ENCODE measurements at places on chromosomes 1 and 21.
A peak's percentile ranks its signal among the peaks of the same experiment; 100 is the strongest.

- no peak for DNase-seq
Observed at GRCh38 chr1:184156521-184157393, 105.2 kb downstream of the TSEN15 start.

- DNase-seq: no peak
Observed at GRCh38 chr1:220339581-220339980, 67.3 kb upstream of the RAB3GAP2 start.

DNA sequence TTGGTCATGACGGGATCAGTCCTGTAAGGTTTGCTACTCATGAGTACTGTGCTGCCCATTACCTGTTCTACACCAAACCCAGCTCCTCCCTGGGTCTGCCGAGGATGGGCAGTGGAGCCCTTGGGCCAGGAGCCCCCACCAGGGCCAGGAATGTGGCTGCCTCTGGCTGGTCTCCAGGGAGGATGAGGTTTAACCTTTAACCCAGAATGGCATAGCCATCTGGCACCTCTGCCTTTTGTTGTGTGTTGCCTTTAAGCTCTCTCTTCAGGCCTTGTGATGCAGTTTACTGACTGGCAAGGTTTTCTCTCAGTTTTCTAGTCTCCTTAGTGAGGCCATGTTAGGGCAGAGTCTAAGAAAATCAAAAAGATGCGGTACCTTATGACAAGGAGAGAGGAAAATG, 38.6 kb downstream of the SIPA1L2 start:
- DNase-seq: no peak

GRCh38 chr1:151199873-151200581, 1.7 kb downstream of the PIP5K1A start:
- no peak for DNase-seq

DNA sequence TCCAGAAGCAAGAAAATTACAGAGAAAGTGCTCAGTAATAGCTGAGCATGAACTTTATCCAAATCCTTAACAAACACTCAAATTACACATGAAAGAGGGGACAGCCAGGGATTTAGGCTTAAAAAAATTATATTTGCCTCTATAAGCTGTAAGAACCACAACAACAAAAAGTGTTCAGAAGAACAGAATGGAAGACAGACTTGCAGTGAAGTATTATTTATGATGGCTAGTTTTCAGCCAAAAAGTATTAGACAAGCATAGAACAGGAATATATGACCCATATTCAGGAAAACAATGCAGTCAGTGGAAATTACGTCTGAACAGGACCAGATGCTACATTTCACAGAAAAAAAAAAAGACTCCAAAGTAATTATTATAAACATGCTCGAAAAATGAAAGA, 1246.3 kb downstream of the NCAM2 start:
- no peak for DNase-seq

GRCh38 chr1:175265091-175265490, 72.5 kb upstream of the KIAA0040 start:
- no peak for DNase-seq

- DNase-seq: no peak
Observed at GRCh38 chr1:99869304-99869703, 19.1 kb downstream of the AGL start.

DNA sequence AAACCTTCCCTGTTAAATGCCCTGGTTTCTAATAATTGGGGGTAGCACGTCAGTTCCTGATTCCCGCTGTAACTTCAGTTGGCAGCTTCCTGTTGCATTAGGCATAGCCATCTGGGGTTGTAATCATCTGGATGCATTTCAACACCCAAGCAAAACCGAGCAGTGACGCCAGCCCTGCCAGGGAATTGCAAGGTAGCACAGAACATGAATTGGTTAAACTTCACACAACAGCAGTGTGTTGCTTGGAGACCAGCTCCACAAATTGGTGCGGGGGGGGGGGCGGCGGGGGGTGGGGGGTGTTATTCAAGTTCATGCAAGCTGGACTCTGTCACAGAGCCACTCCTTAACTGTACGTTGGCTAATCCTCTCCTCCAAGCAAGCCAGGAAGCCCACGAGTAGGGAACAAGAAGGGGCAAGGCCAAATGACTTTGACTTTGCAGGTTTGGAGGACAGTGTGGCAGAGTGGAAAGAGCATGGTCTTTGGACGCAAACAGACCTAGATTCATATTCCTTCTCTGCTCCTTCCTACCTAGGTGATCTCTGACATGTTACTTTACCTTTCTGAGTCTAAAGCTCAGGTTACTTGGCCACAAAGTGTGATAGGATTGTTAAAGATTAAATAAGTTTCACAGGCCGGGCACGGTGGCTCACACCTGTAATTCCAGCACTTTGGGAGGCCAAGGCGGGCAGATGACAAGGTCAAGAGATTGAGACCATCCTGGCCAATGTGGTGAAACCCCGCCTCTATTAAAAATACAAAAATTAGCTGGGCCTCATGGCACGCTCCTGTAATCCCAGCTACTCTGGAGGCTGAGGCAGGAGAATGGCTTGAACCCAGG, 4.7 kb downstream of the LAX1 start:
- DNase-seq: peak; percentile 29

GRCh38 chr1:16167331-16168143, 11.7 kb upstream of the EPHA2 start:
- no peak for DNase-seq

DNA sequence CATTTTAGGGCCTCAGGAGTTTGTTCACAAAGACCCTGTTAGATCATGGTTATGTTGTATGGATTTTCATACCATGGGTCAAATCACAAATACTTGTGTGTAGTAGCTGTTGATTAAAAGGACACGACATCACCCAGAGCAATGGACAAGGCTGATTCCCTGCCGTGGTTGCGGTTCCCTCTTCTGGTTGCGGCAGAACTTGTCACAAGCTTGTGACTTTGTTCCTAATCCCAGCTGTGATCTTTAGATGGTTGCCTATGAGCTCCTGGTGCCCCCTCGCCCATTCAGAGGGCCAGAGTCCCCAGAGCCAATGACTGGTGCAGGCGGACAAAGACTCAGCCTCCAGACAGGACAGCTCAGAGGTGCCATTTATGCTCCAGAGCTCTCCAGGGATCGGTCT, 11.8 kb upstream of the SDHB start:
- DNase-seq: no peak

DNA sequence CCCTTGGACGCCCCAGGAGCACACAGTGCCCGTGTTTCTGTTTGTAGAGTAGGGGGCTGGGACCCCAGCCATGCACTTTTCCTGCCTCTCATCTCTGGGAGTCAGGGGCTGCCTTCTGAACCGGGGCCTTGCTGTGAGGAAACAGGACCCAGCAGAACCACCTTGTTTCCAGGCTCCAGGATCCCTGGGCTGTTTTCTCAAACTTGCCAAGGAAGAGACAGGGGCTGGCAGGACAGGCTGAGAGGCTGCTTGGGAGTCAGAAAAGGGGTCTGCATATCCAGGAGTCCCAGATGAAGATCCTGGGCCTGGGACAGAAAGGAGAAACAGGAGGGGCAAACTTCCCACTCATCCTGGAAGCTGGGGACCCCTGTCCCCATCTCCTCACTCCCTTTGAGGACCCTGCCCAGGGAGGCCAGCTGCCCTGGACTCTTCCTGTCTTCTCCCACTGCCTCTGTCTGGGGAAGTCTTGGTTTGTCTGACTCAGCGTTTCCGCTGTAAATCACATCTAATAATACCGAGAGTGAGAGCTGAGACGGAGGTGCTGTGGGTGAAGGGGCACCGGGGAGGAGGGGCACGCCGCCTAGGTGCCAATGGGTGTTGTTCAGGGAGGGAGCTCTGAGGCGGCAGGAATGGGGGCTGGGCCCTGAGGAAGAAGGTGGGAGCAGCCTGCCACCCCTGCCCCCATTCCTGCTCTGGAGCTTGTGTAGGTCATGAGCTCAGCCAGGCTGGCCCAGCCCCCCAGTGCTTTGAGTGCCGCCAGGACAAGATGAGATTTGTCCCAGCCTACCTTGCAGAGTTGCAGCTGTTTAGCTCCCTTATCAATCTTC, 16.7 kb downstream of the POU3F1 start:
- DNase-seq: no peak

DNA sequence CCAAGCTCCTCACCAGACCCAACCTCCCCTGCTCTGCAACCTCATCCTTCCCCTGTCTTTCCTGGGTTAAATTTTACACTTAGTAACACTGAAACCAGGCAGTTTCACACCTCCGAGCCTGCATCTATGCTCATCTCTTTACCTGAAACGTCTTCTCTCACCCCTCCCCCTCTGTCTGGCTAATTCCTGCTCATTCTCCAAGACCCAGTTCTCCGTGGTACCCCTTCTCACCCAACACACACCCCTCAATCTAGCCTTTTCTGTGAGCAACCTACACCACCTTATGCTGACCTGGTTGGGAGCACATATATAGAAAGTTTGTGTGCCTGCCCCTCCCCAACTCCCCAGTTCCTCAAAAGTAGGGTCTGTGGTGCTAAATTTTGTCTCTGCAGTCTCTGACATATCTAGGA, 3.7 kb upstream of the KIAA1614 start:
- no peak for DNase-seq

DNA sequence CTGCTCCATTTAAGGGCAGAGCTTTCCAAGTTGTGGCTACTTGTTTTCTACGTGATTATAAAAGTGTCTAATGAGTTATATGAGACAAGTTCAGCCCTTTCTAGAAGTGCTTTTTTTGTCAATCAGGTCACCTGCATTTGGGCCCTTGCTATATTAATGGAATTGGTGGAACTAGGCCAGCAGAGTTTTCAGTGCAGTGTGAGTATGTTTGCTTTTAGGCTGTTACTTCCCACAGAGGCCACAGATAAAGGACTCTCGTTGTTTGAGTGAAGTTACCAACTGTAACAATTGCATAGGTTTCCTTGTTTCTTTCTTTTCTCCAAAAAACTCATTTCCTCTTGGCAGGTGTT, 10.9 kb downstream of the SMAP2 start:
- DNase-seq: no peak

- no peak for DNase-seq
Observed at GRCh38 chr1:17140279-17140678, 21.0 kb upstream of the PADI2 start.

DNA sequence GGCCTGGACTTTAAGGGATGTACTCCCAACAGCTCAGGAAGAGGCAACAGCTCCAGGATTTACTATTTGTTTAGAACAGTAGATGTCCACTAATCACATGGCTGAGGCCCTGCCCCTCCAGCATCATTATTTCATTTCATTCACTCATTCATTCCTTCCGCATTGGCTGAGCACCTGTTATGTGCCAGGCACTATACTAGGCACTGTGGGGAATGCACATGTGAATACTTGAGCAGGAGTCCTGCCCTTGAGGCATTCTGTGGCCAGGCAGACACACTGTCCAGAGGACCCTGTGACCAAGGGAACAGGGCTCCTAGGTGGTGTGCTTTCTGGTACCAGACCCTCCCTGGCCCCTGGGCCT, 24.3 kb downstream of the KIAA1614 start:
- DNase-seq: no peak

GRCh38 chr1:225257081-225257480, 170.8 kb downstream of the LBR start:
- DNase-seq: no peak

DNA sequence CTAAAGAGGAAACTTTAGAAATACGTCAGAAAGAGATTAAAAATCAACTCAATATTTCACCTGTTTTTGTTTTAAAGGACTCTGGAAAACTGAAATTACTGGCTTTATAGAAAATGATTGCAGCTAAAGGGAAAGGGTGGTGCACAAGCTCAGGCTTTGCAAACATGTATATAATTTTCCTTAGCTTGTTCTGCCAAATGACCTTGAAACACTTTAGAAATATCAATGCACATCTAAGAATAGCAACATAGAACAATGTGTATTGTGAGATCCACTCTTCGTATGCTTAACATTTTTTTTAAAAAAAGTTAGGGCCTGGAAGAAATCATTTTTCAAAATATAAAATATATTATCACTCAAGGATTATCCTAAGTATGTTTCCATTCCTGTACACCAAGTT, 143.9 kb downstream of the NTPCR start:
- no peak for DNase-seq

- DNase-seq: no peak
Observed at GRCh38 chr1:195915826-195916225, 692.4 kb downstream of the KCNT2 start.

DNA sequence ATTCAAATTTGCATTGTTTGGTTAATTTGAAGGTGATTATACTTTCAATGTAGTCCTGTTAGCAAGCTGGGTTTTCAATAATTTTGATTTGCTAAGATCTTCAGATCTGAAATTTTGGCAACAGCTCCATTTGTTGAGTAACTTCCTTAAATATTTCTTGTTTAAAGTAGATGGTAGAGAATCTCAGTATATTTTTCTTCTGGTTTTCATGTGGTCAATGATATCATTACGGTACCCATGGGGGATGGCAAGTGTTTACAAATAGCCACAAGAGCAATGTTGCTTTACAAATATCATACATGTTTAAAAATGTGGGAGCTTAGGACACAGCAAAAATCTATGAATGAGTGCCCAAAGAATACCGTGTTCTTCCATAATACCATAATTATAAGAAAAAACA, 175.9 kb downstream of the IFI44 start:
- DNase-seq: no peak

DNA sequence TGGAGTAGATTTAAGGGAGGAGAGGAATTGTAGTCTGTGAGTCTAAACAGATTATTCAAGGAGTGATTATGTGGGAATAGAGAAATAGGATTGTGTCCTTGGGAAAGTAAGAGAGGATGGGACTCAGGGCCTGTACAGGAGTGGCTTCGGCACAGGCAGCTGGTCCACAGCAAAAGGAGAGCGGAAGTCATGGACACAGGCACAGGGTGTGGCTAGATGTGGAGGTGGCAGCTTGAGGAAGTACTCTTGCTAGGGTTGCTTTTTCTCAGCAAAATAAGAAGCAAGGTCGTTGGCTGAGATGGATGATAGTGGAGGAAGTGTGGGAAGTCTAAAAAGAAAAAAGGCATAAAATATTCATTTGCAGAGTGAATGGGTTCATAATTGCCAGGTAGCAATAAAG, 18.5 kb upstream of the ZNF648 start:
- DNase-seq: no peak

GRCh38 chr1:207398986-207399385, 55.1 kb upstream of the CR2 start:
- DNase-seq: no peak

GRCh38 chr21:35529171-35529863, 480.2 kb upstream of the RUNX1 start:
- no peak for DNase-seq

GRCh38 chr1:106502659-106503058, 553.8 kb upstream of the PRMT6 start:
- DNase-seq: no peak

- DNase-seq: no peak
Observed at GRCh38 chr1:47873337-47873736, 123.8 kb downstream of the TRABD2B start.

GRCh38 chr1:217493290-217493689, 137.6 kb downstream of the GPATCH2 start:
- no peak for DNase-seq

GRCh38 chr1:245748240-245748639, 593.5 kb downstream of the KIF26B start:
- no peak for DNase-seq

DNA sequence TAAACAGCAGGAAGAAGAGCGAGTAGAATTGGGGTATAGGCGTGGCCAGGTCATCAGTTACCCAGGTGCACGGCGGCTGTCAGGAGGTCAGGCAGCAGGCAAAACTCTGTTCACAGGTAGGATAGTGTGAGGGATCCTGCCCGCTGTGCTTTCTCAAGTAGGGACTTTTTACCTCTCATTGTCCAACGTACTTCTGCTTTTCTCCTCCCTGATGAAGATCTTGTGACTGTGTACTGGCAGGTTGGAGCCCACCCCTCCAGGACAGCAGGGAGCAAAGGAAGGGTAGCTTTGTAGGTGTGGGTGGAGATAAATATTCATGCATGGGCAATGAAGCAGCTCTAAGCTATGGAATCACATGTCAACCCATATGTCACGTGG, 373.5 kb downstream of the KIF26B start:
- DNase-seq: no peak
